NCI-H345 (cell line): ENCODE measurements at places on chromosomes 3 and 15.
A peak's percentile ranks its signal among the peaks of the same experiment; 100 is the strongest.

DNA sequence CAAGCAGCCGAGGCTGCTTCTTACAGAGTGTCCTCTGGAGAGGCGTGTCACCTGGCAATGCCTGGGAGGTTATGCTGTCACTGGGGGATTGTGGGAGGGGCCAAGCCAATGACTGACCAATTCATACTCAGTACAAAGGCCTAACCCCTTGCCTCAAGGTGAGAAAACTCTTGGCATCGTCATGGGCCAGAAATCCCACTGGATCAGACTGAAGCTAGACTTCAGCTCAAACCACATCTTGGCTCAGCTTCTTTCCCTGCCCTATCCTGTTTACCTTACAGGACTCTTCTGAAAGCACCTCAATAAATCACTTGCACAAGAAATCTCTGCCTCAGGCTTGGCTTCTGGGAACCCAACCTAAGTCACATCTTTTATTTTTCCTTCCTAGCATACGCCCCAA lies 9.5 kb downstream of the ANAPC13 start:
- no peak for DNase-seq

- no peak for DNase-seq
Observed at GRCh38 chr15:27272427-27272826, 301.4 kb downstream of the GABRG3 start.

- DNase-seq = no peak
Observed at GRCh38 chr3:33026267-33026666, 70.7 kb downstream of the GLB1 start.

DNA sequence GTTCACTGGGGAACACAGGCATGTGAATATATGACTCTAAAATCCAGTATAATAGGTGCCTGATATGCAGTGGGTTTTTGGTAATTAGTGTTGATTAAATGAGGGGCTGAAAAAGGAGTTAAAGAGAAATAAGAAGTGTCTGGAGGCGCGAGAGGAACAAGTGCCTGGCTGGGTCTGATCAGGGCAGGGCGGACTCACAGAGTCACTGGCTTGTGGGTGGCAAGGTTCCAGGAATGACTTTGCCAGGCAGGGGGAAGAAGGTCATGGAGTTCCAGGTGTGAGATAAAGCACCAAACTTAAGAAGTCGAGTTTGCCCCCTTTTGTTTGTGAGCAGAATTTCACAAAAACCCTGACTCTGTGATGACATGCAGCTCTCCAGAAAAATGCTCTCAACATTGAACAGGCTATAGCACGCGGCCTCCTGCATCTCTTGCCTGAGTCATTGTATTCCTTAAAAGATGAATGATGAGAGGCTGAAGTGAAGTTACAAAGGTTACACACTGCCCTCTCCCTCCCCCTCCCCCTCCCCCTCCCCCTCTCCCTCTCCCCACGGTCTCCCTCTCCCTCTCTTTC lies 63.0 kb upstream of the LMCD1 start:
- DNase-seq = no peak

GRCh38 chr3:38582316-38582715 lies 67.2 kb downstream of the SCN5A start:
- no peak for DNase-seq

DNA sequence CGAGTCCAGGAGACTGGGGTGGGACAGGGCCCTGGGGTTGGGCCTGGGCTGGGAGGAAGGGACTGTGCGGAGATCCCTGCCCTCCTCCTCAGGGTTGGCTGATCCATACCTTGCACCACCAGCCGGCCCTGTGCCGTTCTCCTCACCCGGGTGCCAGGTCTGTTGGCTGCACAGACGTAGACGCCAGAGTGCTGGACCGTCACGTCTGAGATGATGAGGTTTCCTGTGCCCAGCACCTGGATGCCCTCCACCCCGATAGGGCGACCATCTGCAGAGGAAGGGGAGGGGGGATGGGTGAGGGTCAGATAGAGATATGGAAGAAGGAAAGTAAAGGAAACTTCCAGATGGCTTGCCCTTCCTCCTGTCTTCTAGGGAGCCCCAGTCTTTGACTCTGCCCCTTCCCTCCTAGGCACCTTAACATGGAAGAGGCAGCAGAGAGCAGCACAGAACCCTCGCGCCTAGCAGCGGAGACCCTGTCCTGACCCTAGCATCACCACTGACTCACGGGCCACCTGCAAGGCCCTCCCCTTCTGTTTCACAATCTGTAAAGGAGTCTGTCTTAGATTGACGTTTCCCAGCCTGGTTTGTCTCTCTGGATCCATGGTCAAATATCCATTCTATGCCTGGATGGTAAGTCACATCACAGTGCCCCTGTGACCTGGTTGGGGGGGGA lies 28.8 kb downstream of the RNU5B-1 start:
- DNase-seq = no peak

- DNase-seq = no peak
Observed at GRCh38 chr3:73479325-73479724, 145.4 kb downstream of the PDZRN3 start.

DNA sequence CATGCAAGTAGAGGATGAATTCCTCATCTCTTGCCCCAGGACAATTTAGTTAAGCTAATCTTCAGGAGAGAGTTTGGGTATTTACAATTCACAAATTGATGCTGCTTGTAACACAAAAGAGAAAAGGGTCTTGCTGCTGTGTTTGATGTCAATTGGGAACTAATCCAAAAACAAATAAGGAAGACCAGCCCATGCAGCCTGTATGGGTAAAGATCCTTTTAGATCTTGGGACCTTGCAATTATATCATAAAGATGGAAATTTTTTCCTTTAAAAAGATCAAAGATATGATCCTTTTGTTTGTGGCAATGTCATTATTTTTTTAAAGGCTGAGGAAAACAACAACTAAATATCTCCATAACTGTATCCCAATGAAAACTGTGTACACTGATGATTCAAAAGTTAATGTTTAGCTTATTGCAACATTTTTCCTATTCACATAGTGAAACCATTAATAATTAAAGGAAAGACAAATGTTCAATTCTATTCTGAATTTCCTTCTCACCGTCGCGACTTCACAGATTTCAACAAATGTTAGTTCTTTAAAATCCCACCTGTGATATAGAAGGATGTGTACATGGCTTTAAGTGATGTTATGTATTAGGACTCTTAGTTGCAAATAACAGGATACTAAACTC lies 40.2 kb downstream of the TMEM212 start:
- DNase-seq = no peak

DNA sequence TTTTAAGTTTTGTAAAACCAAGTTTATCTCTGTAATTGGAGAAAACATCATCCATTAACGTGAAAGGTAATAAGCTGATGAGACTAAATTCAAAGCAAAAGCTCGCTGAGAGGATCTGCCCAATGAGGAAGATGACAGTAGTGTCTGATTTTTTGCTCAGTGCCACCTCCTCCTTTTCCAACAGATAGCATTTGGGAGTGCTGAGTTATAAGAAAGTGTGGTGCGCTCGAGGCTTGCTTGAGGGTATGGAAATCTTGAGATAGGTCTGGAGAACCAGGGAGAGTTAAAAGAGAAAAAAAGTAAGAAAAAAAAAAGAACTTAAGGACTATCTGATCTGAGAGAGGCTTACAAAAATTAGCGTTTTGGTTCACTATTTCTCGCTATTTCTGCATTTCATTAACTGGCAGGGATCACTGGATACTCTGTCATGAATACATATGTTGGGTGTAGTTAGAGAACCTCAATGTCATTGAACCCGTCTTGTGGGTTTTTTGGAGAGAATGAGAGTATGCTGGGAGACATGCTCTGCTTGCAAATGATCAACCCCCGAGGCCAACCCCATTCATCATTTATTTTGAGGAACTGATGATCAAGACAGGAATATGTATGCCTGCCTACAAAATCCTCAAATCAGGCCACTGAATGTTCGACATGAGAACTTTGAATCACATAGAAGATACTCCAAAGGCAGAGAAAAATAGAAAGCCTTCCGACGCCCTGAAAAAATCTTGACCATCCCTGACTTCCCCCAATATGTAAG lies 973 bp upstream of the USP13 start:
- DNase-seq = no peak

DNA sequence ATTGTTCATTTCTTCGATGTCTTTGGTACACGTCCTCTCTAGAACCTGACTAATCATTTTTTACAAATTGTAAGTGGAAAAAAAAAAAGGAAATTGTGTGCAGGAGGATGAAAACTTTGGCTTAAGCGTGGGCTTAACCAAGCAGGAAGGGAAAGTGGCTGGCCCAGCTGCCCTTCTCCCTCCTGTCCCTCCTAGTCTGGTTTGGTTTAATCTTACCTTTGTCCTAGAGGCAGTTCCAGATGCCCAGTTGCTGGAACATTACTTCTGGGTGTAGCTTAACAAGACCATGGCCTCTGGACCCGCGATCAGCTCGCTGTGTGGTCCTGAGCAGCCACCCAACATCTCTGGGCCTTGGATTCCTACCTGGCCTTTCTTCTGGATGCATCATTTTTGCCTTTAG lies 15.4 kb downstream of the PAQR5 start:
- no peak for DNase-seq

DNA sequence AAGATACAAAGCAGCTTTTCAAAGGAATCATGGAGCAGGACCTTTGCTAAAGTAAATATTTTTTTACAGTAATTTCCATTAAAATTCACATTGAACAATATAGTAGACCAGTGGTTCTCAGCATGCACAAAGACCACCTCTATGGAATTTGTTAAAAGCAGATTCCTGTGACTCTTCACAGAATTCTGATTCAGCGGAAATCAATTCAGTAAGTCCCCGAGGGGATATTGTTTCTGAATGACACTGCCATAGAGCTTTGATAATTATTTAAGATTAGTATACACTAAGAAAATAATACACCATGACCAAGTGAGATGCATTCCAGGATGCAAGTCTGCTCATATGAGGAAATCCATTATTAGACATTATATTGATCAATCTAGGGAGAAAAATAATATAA lies 161.9 kb upstream of the TNIK start:
- DNase-seq = no peak

DNA sequence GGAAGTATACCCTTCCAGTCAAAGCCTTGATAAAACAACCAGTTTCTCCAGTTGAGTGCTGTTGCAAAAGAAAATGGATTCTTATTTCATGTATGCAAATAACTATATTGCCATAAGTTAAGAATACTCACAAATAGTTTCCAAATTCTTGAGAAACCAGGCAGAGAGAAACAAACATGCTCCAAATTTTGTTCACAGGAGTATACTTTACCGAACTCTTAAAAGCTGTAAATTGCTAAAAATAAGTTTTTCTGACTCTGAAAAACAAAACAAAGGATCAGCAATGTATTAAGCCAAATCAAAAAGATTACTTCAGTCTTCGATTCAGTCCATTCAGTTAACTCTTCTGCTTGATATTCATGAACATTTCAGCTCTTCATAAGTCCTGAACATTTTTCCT lies 646.5 kb downstream of the MCTP2 start:
- DNase-seq = no peak

DNA sequence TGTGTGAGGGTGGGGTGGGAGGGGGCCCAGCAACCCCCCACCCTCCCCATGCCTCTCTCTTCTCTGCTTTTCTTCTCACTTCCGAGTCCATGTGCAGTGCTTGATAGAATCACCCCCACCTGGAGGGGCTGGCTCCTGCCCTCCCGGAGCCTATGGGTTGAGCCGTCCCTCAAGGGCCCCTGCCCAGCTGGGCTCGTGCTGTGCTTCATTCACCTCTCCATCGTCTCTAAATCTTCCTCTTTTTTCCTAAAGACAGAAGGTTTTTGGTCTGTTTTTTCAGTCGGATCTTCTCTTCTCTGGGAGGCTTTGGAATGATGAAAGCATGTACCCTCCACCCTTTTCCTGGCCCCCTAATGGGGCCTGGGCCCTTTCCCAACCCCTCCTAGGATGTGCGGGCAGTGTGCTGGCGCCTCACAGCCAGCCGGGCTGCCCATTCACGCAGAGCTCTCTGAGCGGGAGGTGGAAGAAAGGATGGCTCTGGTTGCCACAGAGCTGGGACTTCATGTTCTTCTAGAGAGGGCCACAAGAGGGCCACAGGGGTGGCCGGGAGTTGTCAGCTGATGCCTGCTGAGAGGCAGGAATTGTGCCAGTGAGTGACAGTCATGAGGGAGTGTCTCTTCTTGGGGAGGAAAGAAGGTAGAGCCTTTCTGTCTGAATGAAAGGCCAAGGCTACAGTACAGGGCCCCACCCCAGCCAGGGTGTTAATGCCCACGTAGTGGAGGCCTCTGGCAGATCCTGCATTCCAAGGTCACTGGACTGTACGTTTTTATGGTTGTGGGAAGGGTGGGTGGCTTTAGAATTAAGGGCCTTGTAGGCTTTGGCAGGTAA lies 8.1 kb downstream of the FAM131A start:
- DNase-seq = peak; percentile 79
